ENCODE measurements at places on chromosomes 3 and 15. TPM values are rescaled to one million over a fixed set of nuclear protein-coding genes. Genes with fewer than 3 reads are reported as not detected.

Gene SPPL2A
- 70.6 TPM for polyA plus RNA-seq

Gene ZNF148
- 13.8 TPM for polyA plus RNA-seq

Gene GXYLT2
- polyA plus RNA-seq, result 0.04 TPM

Gene SHQ1
- polyA plus RNA-seq, result 15.9 TPM

Gene AP3B2
- 0.16 TPM for polyA plus RNA-seq

DNA sequence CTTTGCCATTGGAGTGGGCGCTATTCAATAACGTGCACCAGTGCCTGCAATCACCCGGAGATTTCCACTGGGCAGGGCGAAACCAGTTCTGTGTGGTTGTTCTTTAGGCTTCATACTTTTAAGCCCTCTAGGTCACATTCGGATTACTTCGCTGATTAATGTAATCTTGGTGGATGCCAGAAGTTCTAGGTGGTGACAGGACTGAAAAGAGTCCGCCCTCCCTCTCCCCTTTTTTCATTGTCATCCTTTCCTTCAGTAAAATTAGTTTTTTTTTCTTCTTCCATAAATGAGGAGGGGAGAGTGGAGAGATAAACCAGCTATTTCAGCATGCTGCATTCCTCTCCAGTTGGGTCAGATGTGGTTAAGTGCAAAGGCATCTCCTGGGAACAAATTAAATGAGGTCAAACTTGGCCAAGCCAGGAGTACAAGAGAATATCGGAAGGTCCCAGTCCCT lies 2.3 kb upstream of the SLC2A2 start:
- no peak overlapping the region for H3K27ac ChIP-seq
- H3K4me3 ChIP-seq, result peak overlapping the region; percentile 59
- no peak for DNase-seq
- H3K36me3 ChIP-seq, result no peaks in the 10 kb centered on the region

- peaks cover 23% of the 10 kb centered on the region for H3K36me3 ChIP-seq
- DNase-seq, result no peak
- no peak overlapping the region for H3K4me3 ChIP-seq
- H3K27me3 ChIP-seq, result no peaks in the 10 kb centered on the region
Measured at GRCh38 chr3:58144478-58145325, 66.1 kb downstream of the DNASE1L3 start.

DNA sequence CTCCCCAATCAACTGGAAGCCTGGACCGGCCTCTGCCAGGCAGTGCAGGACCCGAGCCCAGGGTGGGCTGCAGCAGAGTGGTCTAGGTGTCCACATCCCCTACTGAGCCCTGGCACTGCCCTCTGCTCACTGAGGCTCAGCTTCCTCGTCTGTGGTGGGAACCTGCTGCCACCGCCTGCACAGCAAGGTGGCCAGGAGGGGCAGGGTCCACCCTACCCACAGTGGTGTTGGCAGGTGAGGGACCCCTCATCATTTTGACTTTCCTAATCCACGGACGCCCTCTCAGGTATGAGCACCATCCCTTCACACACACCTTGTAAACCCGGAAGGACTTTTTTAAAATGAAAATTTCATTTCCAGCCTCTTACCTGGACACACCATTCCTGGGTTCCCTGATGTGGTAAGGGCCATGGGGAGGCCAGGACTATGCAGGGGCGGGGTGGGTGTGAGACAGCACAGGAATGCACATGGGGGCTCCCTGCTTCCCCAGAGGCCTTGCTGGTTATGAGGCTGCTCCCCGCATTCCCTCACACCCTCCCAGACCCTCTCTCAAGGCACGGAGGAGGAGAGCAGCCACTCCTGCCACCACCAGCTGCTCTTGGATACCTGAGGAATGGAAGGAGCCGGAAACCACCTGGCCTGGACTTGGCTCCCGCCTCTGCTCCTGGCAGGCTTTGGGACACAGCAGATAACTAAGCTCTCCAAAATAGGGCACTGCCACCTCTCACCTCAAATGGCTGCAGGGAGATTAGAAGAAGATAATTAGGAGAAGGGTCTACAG lies 185.9 kb upstream of the TPM1 start:
- peaks cover 4% of the 10 kb centered on the region for H3K27me3 ChIP-seq
- H3K4me1 ChIP-seq, result no peaks in the 10 kb centered on the region
- no peak for DNase-seq
- no peak overlapping the region for H3K27ac ChIP-seq

- H3K4me3 ChIP-seq, result no peak overlapping the region
- no peaks in the 10 kb centered on the region for H3K36me3 ChIP-seq
- no peaks in the 10 kb centered on the region for H3K4me1 ChIP-seq
- DNase-seq, result no peak
- H3K27ac ChIP-seq, result no peak overlapping the region
Measured at GRCh38 chr3:134276086-134276485, 25.4 kb upstream of the RYK start.

- H3K4me1 ChIP-seq, result peaks cover 34% of the 10 kb centered on the region
- no peaks in the 10 kb centered on the region for H3K36me3 ChIP-seq
- H3K27me3 ChIP-seq, result no peaks in the 10 kb centered on the region
- no peak for DNase-seq
- H3K27ac ChIP-seq, result peak overlapping the region; percentile 95
- H3K4me3 ChIP-seq, result peak overlapping the region; percentile 81
Measured at GRCh38 chr3:14949126-14949525, 1.7 kb downstream of the NR2C2 start.

- H3K36me3 ChIP-seq, result no peaks in the 10 kb centered on the region
- no peaks in the 10 kb centered on the region for H3K4me1 ChIP-seq
- H3K4me3 ChIP-seq, result no peak overlapping the region
- no peak overlapping the region for H3K27ac ChIP-seq
Measured at GRCh38 chr3:182486463-182486862, 306.8 kb upstream of the ATP11B start.

GRCh38 chr3:107962946-107963345 lies 127.9 kb downstream of the CD47 start:
- H3K36me3 ChIP-seq, result peaks cover 3% of the 10 kb centered on the region
- no peak overlapping the region for H3K27ac ChIP-seq
- H3K27me3 ChIP-seq, result no peaks in the 10 kb centered on the region
- no peak for DNase-seq
- H3K4me1 ChIP-seq, result peaks cover under 1% of the 10 kb centered on the region

DNA sequence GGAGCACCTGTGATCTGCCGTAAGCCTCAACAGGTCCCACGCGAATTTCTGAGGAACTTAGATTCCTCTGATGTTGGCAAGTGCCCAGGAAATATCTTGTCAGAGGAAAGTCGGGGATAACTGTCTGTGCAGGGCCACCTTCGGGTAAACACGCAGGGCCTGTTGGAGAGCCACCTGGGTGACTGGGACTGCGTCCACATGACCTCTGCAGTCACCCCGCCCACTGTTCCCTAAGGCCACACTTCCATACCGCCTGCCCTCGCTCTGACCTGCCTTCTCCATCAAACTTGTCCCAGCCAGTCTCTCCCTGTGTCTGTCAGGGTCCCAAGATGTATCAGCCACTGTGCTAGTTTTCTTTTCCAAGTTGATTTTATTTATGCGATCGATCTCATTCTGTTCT lies 28.7 kb downstream of the BFSP2 start:
- no peak overlapping the region for H3K27ac ChIP-seq
- H3K27me3 ChIP-seq, result no peaks in the 10 kb centered on the region
- H3K4me3 ChIP-seq, result no peak overlapping the region

DNA sequence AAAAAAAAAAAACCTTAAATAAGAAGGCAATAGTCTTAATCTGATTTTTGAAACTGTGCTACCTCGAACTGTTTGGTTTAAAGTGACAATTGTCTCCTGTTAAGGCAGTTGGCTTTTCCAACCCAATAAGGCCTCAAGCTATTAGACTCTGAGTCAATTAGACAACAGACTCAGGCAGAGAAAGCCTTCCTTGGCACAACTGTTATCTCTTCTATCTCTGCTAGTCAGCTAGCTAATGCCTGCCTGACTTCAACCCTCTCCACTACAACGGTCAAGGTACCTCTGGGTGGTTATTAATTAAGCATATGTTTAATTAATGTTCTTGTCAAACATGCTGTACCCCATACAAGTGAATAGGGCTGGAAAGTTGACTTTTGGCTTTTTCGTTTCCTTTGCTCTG lies 110.2 kb upstream of the NLGN1 start:
- no peaks in the 10 kb centered on the region for H3K36me3 ChIP-seq
- H3K27ac ChIP-seq, result no peak overlapping the region
- DNase-seq, result no peak
- H3K4me3 ChIP-seq, result no peak overlapping the region
- no peaks in the 10 kb centered on the region for H3K4me1 ChIP-seq

- DNase-seq, result no peak
- no peak overlapping the region for H3K27ac ChIP-seq
- peaks cover 20% of the 10 kb centered on the region for H3K4me1 ChIP-seq
- H3K4me3 ChIP-seq, result no peak overlapping the region
Measured at GRCh38 chr3:157103860-157104259, 56.1 kb downstream of the CCNL1 start.

GRCh38 chr3:63387568-63387967 lies 109.5 kb downstream of the SYNPR start:
- H3K4me1 ChIP-seq, result no peaks in the 10 kb centered on the region
- H3K4me3 ChIP-seq, result no peak overlapping the region
- H3K27me3 ChIP-seq, result no peaks in the 10 kb centered on the region
- no peak overlapping the region for H3K27ac ChIP-seq
- no peak for DNase-seq

DNA sequence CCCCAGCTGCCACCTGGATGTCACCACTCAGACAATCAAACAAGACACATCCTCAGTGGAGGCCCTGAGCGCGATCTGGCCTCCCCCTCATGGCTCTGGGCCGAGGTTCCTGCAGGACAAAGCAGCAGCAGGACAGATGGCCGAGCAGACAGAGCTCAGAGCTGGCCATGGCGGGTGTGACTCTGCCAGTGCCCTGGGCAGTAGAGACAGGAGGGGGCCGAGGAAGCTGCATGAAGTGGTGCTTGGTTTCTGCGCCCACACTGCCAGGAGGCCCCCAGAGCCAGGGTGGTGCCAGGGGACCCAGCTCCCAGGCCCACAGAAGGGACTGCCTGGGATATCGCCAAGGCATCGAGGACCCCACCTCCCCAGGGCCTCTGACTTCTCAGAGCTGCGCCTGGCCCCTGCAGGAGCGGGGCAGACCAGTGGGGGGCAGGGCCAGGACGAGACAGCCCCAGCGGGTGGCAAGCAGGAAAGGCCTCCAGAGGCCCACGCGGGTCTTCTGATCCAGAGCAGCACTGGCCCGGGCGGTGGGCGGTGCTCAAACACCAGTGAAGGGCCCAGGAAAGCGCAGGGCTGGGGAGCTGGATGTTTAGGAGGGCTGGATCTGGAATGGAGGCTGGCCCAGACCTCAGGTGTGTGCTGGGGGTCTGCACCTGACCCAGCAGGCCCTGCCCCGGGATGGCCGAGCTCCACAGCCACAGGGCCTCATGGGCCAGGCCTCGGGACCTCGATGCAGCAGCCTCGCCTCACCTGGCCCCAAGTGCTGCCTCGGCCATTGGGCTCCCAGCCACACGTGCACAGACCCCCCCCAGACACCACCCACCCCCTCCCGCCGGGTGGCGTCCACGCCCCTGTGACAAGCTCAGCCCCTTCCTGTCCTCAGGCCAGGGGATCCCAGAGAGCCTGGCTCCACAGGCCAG lies 76.0 kb downstream of the GOLGA8G start:
- no peaks in the 10 kb centered on the region for H3K4me1 ChIP-seq
- DNase-seq, result peak; percentile 15
- no peaks in the 10 kb centered on the region for H3K36me3 ChIP-seq

DNA sequence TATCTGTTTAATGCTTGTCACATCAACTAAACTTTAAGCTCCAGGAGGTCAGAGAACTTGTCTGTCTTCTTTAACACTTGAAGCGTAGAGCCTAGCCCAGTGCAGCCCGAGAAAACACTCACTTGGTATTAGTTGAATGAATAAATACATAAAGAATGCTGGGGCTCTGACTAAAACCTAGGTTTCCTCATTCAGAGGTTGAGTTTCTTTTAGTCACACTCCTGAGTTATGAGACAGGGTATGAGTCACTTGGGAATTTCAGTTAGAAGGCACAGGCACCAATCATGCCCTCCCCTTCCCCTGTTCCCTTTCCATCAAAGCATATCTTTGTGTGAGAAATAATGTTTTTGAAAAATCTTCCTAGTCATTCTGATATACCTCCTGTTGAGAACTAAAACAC lies 589.8 kb upstream of the DPPA4 start:
- no peaks in the 10 kb centered on the region for H3K4me1 ChIP-seq
- no peak overlapping the region for H3K27ac ChIP-seq
- no peak for DNase-seq
- no peak overlapping the region for H3K4me3 ChIP-seq
- H3K27me3 ChIP-seq, result no peaks in the 10 kb centered on the region
- H3K36me3 ChIP-seq, result no peaks in the 10 kb centered on the region

DNA sequence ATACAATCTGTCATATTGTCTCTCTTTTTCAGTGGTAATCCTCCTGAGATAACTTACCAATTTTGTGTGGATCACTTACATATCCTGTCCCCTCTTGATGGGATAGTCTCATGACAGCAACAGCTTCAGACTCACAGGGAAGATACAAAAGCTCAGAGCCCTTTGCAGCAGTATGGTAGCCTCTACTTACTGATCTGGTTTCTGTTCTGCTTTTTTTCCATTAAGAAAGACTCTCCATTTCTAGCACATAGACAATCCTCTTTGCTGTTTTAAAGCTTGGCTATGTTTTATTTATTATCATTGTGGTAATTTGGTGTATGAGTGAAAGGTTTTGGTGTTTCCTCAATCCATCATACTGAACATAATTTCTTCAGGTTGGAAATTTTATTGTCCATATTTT lies 25.4 kb upstream of the SOX14 start:
- no peaks in the 10 kb centered on the region for H3K36me3 ChIP-seq
- peaks cover 2% of the 10 kb centered on the region for H3K27me3 ChIP-seq
- DNase-seq, result no peak
- no peak overlapping the region for H3K4me3 ChIP-seq

GRCh38 chr15:100987143-100987542 lies 68.0 kb downstream of the LRRK1 start:
- no peak overlapping the region for H3K27ac ChIP-seq
- peaks cover 12% of the 10 kb centered on the region for H3K36me3 ChIP-seq
- H3K27me3 ChIP-seq, result no peaks in the 10 kb centered on the region
- H3K4me3 ChIP-seq, result no peak overlapping the region

- DNase-seq, result no peak
- no peak overlapping the region for H3K27ac ChIP-seq
- no peaks in the 10 kb centered on the region for H3K4me1 ChIP-seq
- H3K36me3 ChIP-seq, result no peaks in the 10 kb centered on the region
- no peak overlapping the region for H3K4me3 ChIP-seq
Measured at GRCh38 chr3:112709911-112710310, 69.0 kb upstream of the CCDC80 start.

GRCh38 chr3:150806185-150806835 lies 43.3 kb upstream of the SIAH2 start:
- H3K4me3 ChIP-seq, result no peak overlapping the region
- DNase-seq, result no peak
- H3K27me3 ChIP-seq, result no peaks in the 10 kb centered on the region
- no peaks in the 10 kb centered on the region for H3K4me1 ChIP-seq
- H3K27ac ChIP-seq, result no peak overlapping the region
- H3K36me3 ChIP-seq, result no peaks in the 10 kb centered on the region
